Left ventricle myocardium inferior (tissue), 1 donor: ENCODE measurements at places on chromosomes 3 and 15. TPM values are rescaled to one million over a fixed set of nuclear protein-coding genes. Genes with fewer than 3 reads are reported as not detected.

GRCh38 chr3:185024966-185025365, 127.9 kb downstream of the C3orf70 start:
- DNase-seq = no peak

DNA sequence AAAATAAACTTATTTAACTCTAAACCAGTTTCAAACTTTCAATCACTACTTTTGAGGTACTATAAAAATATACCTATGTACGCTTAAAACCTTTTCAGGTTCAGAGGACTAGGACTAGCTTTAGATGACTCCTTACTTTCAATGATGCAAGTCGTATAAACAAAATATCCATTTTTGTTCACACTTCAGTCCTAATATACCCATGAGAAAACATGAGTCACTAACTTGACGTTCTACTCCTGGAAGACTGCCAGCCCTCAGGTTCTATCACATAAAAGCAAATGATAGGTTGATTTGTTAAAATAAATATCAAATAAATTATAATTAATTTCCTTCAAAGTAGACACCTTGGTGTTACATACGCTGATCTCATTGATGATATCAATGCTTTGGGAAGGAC, 10.6 kb upstream of the P3H2 start:
- DNase-seq = no peak

DNA sequence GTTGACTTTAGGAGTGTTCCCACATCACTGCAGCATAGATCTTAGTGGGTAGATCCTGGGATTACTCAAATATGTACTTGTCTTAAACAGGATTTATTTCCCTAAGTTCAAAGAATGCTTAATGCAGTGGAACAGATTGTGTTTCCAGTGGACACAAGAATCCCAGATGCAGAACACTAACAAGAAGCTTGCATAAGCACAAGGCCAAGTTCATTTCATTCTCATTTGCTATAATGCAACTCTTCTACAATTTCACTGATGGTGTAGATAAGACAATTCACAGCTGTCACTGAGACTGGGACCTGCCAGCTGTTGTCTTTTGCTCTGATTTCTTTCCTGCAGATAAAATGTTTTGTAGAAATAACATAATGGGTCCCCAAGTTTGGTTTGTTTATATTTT, 225.6 kb downstream of the NFKBIZ start:
- no peak for DNase-seq

GRCh38 chr15:86278586-86278985, 198.9 kb downstream of the AGBL1 start:
- no peak for DNase-seq

DNA sequence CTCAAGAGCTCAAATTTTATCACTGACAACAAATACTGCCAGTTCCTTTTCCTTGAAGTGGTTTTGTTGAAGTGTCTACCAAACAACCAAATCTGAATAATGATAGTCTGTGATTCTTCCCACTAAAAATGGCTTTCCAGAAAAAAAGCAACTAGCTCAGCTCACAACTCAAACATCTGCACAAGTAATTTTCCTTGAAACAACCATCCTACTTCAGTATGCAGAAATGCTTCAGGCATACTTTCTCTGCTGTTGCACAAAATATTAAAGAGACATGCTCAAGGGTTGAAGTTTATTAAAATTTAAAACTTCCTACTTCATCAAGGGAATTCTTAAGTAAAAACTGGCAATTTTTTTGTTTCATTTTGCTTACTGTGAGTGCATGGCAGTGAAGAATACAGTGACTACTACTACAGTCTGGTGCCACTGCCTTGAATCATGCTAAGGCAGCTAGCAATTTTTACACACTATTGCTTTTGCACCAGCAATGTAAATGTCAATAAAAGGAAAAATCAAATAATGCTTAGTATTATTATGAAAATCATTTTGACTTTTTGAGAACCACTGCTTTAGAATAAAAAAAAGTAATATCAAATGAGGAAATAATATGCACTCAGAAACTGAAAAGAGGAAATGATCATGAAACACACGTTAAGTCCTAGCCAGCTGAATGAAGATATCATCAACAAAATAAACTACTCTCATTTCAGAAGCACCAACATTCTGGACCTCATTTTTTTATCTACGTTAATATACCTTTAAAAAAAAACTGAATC, 33.6 kb downstream of the VPS13C start:
- no peak for DNase-seq

DNA sequence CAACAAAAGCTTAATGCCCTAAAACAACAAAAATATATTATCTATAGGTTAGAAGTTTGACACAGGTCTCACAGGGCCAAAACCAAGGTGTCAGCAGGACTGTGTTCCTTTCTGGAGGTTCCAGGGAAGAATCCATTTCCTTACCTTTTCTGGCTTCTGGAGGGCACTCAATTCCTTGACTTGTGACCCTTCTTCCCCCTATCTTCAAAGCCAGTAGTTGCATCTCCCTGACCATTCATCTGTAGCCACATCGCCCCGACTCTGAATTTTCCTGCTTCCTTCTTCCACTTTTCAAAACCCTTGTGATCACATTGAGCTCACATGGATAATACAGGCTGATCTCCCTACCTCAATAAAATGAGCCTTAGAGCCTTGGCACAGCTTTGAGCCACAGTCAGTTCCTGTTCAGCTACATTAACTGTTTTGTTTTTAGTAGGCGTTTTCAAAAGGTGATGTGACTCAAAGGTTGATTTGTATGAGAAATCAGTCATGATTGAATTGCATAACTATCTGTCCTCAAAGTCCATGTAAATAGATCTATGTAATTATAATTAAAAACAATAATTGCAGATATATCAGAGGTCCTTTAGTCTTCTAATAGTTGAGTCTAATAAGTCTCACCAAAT, 12.4 kb downstream of the PFN2 start:
- no peak for DNase-seq

Gene ACSBG1
- total RNA-seq = 0.25 TPM

Gene AHSG
- not detected for total RNA-seq

Gene PAQR9
- 15.3 TPM for total RNA-seq

Gene P3H2
- total RNA-seq = 0.82 TPM

Gene FBXW12
- total RNA-seq = not detected
